Activated T-helper 1 cell treated with Interleukin-2 at 50 U/mL for 16 hours (primary cell): ENCODE measurements at places on chromosomes 12 and 14.

GRCh38 chr12:96036765-96037455 lies 1.5 kb upstream of the LTA4H start:
- DNase-seq: no peak

GRCh38 chr12:105504286-105504685 lies 173.8 kb downstream of the C12orf75 start:
- DNase-seq: no peak

GRCh38 chr12:120100630-120101029 lies 15.9 kb downstream of the RAB35 start:
- no peak for DNase-seq

- no peak for DNase-seq
These were observed 43.9 kb downstream of the FRS2 start for GRCh38 chr12:69514111-69514510.

DNA sequence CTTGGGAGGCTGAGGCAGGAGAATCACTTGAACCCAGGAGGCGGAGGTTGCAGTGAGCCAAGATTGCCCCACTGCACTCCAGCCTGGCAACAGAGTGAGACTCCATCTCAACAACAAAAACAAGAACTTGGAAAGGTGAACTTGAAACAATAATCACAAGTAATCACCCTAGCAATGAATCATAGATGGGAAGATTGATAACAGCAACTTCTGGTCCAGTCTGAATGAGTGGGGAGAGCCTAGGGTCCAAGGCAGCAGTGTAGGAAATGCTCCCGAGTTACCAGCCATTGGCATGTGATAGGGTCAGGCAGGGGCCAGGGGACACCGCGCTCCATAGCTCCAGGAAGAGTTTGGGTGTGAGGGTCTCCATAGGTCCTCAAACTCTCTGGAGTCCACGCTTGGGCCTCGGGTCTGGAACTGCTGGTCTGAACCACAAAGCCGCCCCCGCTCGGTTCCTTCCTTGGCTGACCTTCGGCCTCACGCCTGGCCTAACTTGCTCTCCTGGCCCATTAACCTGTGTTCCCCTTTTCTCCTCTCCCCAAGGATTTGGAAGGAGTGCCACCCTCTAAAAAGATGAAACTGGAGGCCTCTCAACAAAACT lies 19.9 kb upstream of the MLXIP start:
- DNase-seq: no peak

GRCh38 chr12:94585626-94586025 lies 64.7 kb downstream of the TMCC3 start:
- DNase-seq: no peak

DNA sequence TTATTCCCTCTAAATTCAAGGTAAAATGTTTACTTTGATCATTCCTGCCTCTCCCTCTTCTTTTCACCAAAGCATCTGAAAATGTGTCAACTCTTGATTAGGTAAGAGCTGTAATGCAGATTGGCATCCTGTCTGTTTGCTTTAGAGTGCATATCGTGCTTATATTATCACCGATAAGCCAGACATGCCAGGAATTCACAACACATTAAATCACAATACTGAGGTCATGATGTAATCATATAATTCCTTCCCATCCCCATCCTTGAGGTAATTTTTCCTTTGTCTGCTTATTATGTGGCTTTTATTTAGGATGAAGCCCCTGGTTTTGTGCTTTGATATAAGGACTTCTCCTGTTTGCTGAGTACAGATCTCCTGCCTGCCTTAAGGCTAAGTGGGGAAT lies 10.2 kb downstream of the DDX47 start:
- no peak for DNase-seq

- DNase-seq: no peak
These were observed 30.5 kb upstream of the LMNTD1 start for GRCh38 chr12:25583545-25583944.

DNA sequence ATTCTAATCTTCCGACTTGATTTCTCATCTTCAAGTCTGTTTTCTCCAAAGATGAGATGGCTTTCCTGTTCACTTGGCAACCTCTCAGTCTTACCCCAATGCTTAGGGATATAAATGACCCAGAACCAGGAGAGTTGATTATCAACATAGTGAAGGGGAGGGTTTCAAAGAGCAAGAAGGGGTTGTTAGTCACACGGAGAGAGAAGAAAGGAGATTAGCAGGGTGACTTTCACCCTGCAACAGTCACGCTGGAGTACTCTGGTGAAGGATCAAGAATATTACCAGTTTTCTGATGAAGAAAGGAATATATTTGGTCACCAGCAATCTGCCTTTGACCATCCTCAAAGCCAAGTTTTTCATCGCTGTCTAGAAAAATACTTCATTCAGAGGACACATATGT lies at the start of gene TMEM52B:
Gene TMEM52B, plus strand, starts transcription at position 212 of the 400 bp plus-strand sequence. CDS start 543 bp downstream, outside the sequence.
- DNase-seq: no peak

- DNase-seq: no peak
These were observed 104.7 kb downstream of the ZNF664 start for GRCh38 chr12:124077701-124078100.

DNA sequence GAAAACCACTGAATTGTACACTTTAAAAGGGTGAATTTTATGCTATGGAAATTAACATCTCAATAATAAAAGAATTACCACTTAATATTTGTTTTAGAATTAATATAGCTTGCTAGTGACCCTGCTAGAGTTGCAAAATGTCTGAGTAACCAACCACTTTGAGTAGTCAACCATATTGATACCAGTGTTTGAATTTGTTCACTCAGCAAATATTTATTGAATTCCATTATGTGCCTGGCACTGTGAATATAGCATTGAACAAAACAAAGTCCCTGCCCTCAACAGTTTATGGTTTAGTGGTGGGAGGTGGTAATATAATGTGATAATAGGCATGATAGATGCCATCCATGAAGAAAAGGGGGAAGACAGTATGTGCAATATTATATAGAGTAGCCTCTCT lies 4.6 kb downstream of the SNRPF start:
- no peak for DNase-seq

- no peak for DNase-seq
These were observed 30.4 kb downstream of the CAND1 start for GRCh38 chr12:67299526-67299925.

DNA sequence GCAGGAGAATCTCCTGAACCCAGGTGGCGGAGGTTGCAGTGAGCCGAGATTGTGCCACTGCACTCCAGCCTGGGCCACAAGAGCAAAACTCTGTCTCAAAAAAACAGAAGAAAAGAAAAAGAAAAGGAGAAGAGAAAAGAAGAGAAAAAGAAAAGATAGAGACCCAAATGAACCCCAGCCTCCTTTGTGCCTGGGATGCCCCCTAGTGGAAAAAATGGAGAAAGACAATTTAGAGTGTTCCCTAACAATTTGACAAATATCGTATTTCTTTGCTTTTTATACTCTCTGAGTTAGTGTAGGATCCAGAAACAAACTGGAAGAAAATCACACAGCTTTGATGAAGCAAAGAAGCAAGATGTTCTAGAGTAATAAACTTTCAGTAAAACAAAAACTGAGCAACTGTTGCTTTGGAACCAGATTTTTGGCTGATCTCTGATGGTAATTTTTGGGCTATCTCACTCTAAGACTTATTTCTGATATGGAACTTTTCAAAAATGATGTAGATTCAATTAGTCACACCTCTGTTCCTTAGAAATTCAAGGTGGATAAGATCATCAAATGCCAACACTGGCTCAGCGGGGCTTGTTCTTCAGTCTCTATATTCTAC lies 18.6 kb upstream of the PRKAB1 start:
- no peak for DNase-seq

DNA sequence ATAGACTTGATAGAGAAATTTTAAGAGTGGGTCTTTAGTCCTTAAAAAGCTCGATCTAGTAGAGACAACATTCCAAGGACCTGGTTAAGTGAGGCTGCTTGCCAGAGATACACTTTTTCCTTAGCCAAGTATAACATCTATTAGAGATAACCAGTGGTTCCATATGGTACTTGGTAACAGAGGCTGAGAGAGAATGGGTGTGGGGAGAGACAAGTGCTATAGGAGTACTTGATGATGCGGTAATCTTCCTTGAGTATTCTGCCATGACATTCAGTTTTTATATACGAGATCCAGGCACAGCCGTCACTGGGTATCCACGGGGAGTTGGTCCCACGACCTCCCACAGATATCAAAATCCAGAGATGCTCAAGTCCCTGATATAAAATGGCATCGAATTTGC lies 77.4 kb upstream of the REP15 start:
- DNase-seq: no peak

GRCh38 chr12:113048716-113049127 lies 7.8 kb upstream of the DTX1 start:
- DNase-seq: peak; percentile 33

DNA sequence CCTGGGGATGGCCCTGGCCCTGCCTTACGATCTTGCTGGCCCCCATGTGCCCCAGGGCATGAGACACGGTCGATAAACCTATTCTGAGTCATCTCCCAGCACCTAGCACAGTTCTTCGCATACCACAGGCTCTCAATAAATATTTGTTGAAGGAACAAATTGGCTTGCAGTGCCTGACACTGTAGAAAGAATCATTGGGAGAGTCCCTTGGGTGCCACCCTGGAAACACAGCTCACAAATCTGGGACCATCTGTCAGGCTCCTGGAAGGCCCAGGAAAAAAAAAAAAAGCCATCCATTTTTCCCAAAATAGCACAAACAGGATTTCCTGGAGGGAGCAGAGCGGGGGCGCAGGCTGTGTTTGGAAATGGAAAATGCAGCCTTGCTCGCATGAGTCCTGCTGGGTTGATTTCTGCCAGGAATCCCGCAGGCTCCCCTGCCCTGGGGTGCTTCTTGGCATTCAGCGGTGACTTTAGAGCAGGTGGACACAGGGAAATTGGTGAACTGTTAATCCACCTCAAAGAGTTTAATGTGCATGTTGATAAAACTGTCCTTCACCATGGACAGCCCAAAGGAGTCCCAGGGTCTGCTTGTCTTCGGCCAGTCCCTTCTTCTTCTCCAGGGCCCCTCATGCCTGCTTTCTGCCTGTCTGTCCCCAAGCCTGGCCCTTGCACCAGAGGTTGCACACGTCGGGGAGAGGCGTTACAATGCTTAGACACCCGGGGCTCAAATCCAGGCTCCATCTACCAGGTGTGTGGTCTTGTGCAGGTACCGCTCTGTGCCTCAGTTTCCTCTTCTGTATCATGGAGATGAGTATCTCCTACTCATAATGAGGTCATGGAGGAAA lies 106.1 kb upstream of the RFLNA start:
- no peak for DNase-seq

DNA sequence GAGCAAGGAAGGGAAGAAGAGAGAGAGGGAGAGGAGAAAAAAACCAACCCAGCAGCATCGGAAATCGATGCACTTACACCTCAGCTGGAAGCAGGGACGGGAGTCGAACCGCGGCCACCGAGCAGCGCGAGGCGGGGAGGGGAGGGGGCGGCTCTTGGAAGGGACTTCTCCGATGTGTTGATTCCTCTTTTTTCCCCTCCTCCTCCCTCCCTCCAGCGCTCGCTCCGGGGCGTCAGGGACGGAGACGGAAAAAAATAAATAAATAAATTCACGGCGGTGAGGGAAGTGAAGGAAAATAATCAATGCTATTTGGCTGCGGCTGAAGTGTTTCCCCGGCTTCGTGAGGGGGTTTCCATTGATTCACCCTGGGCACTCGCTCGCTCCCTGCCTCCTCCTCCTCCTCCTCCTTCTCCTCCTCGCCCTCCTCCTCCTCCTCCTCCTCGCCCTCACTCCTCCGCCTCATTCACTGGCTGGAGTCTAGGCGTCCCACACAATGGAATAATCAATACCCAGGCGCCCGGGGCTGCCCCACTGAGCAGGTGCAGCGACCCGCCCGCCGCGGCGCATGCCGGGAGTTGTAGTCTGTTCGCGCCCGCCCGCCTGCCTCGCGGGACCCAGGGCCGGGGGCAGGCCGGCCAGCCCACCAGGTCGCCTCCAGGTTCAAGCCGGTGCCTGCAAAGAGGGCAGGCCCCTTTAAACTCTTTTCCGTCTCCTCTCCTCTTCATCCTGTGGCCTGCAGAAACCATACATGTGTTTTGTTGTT lies at the start of gene ZFHX2:
Gene ZFHX2, minus strand, starts transcription at position 500 of the 763 bp plus-strand sequence. CDS start 16,440 bp downstream, outside the sequence.
- peak; percentile 49 for DNase-seq

DNA sequence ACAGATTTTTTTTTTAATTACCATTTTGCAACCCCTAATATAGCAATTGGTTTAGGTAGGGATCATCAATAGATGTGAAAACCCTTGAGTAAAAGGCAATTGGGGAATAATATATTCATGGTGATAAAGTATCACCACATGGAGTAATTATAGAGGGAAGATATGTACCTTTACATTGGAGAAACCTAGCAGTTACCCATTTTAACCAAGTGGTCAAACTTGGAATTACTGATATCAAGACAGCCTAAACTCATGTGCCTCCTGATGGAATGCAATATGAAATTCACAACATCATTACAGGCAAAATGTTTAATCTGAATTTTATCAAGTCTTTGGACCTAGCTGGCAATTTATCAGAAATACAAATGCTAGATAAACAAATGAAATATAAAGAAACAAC lies 6.7 kb upstream of the SLC10A1 start:
- DNase-seq: no peak

GRCh38 chr14:91032248-91032647 lies 28.2 kb downstream of the RPS6KA5 start:
- no peak for DNase-seq
